Activated CD4-positive, alpha-beta T cell treated with anti-CD3 and anti-CD28 coated beads, Interleukin-2, amount 50 U/mL, for 48 hours (primary cell): ENCODE measurements at places on chromosomes 7 and 10.

DNA sequence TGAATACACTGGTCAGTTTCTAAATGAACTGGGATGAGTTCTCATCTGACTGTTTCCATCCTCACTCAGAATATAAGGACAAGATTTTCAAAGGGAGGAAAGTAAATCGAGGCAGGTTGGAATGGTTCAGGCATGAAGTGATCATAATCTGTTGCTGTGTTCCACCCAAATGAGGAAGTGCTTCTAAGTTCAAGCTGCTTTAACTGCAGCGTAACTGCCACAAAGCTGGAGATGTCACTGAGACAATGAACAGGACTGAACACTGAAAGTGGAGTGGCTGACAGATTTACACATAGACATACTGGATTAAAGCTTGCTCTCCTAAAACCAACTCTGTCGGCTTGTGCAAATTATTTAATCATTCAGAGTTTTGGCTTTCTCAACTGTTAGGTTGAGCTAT lies 66.6 kb downstream of the GPR37 start:
- no peak for DNase-seq

DNA sequence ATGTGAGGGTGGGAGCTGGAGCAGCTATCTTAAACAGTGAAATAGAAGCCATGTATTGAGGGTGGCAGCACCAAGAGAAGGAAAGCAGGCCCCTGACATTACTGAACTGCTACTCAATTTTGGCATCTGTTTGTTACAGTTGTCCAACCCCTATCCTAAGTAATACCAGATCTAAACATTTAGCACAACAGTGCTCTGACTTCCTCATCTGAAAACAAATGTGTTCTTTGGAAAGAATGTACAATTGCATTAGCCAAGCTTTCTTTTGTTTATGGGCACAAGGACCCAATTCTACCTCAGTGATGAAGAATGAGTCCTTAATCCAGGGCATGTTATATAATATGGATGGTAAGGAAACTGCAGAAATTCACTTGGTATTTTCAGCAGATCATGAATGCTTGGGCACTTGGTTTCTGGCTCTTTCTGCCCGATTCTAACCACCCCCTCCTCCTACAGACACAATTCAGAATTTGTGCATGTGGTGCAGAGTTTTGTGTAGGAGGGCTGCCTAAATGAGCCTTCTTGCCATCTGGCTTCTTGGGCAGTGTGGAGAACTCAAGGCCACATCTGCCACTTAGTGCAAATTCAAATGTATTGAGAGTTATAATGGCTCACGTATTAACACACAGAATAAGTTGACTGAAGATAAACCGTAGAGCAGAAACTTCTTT lies 36.9 kb upstream of the KMT2E start:
- no peak for DNase-seq

GRCh38 chr10:42952349-42952748 lies 124.5 kb upstream of the RET start:
- DNase-seq = no peak

DNA sequence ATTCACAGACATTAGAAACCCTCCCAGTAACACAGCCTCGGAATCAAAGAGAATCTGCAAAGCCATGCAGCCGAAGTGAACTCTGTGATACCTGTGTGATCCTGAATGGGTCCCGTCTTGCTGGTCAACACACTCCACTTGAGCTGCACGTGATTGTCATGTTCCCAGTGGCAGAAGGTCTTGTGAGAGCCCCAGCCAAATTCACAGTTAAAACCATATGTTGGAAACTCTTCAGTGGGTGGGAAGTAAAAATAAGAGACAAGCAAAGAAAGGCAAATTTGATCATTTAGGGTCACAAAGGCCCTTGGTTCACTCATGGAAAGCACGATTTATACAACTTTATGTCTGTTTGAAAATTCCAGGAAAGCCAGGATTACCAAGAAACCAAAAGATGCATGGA lies 142.3 kb downstream of the NRP1 start:
- no peak for DNase-seq

- DNase-seq = no peak
Observed at GRCh38 chr7:100516135-100516812, 22.7 kb upstream of the AGFG2 start.

DNA sequence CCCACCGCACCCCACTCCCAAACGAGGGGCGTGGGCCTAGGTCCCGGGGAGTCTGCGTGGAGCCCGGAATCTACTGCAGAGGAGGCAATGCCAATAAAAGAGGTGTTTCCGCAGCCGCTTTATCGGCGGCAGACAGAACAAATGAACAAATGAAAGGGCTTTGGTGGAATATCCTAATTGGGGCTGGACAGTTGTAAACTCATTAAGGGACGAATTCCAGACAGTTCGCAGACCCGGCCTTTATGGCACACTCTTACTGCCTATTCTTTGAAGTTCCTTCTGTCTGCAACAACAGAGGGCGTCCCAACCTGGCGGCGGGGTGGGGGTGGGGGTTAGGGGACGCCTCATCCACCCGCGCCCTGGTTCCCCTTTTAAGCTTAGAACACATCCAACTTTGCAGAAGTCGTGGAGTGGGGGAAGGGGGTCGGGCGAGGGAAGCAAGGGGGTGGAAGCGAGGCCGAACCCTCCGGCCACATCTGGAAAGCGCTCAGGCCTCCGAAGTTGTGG lies 4.1 kb downstream of the HOXA9 start:
- no peak for DNase-seq

DNA sequence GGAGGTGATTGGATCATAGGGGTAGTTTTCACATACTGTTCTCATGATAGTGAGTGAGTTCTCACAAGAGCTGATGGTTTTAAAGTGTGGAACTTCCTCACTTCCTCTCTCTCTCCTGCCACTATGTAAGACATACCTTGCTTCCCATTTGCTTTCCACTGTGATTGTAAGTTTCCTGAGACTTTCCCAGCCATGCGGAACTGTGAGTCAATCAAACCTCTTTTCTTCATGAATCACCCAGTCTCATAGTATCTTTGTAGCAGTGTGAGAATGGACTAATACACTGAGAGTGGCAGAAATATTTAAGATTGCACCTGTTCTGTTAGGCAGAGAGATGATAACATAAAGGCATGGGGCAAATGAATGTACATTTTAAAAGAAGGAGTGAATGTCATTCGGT lies 507.8 kb downstream of the SORCS3 start:
- DNase-seq = no peak

- DNase-seq = no peak
Observed at GRCh38 chr10:33900596-33900995, 566.1 kb upstream of the NRP1 start.

- no peak for DNase-seq
Observed at GRCh38 chr10:131929122-131929845, 28.5 kb downstream of the PPP2R2D start.

GRCh38 chr7:47551668-47552440 lies 30.1 kb downstream of the TNS3 start:
- DNase-seq = no peak

DNA sequence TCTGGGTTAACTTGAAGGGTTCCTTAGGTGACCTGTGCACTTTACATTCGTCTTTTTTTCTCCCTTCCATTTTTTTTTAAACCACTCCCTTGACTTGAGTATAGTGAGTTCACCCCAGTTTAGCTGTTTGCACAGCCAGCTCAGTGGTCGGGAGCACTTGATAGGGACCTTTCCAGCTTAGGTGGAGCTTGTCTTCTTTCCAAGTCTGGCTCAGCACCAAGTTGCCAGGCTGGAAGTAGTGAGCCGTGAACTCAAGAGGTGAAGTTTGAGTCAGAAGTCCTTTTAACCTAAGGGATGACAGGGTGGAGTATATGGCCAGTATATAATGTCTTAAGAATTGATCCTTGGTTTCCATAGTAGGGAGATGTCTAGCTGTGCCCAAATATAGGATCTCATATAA lies 7.2 kb downstream of the DNAH11 start:
- no peak for DNase-seq

DNA sequence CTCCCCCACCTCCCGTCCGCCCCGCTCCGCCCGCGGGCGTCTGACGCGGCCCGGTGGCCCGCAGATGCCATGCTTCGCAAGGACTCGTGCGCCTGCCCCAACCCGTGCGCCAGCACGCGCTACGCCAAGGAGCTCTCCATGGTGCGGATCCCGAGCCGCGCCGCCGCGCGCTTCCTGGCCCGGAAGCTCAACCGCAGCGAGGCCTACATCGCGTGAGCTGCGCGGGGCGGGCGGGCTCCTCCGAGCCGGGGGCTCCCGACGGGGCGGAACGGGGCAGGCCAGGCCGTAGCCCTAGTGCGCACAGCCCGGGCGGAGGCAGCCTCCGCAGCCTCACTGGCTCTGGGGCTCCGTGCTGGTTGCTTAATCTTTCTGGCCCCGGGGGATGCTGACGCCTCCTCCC lies 2.8 kb downstream of the ASIC3 start:
- DNase-seq = peak; percentile 45
